ENCODE measurements at places on chromosomes 3 and 15. TPM values are rescaled to one million over a fixed set of nuclear protein-coding genes. Genes with fewer than 3 reads are reported as not detected.

- no peak for DNase-seq
- H3K4me1 ChIP-seq = no peaks in the 10 kb centered on the region
- H3K27ac ChIP-seq = no peak overlapping the region
- H3K27me3 ChIP-seq = peaks cover 3% of the 10 kb centered on the region
- no peak overlapping the region for H3K4me3 ChIP-seq
Observed at GRCh38 chr3:25558121-25558520, 106.6 kb downstream of the TOP2B start.

DNA sequence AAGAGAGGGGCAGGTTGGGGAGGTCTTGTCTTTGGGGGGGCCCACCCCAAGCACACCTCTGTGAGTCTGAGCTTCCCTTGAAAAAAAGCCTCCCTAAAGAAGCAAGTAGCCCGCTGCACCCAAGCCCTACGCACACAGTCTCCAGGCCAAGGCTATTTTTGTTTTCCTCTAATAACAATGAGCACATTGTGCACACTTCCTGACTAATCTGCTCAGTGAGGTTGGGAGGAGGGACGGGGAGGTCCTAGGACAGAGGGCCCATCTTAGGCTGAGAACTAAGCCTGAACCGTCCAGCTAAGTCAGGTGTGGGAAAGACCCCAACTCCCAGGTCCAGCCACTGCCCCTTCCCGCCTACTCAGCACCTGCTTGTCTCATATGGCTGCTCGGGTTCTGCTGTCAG, 87.2 kb downstream of the HMG20A start:
- H3K4me1 ChIP-seq = peaks cover 17% of the 10 kb centered on the region
- H3K4me3 ChIP-seq = no peak overlapping the region
- no peak for DNase-seq
- no peaks in the 10 kb centered on the region for H3K27me3 ChIP-seq

DNA sequence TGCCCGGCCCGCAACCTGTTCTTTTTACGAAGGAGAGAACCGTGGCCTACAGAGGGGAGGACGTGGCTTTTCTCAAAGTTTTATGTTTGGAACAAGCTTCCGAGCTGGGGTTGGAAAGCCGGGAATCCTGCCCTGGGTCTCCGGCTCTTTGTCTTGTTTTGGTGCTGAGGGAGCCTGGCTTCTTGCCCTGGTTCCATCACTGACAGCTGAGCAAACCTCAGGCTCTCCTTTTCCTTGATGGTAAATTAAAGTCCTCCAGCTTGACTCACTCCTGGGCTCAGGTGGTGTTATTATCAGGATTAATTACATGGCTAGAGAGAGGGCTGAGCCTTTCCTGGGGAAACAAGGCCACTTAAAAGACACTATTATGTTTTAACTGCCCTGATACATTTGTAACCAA, 289.5 kb upstream of the RGMA start:
- peaks cover 2% of the 10 kb centered on the region for H3K27me3 ChIP-seq
- H3K4me1 ChIP-seq = no peaks in the 10 kb centered on the region
- no peaks in the 10 kb centered on the region for H3K36me3 ChIP-seq
- no peak for DNase-seq

DNA sequence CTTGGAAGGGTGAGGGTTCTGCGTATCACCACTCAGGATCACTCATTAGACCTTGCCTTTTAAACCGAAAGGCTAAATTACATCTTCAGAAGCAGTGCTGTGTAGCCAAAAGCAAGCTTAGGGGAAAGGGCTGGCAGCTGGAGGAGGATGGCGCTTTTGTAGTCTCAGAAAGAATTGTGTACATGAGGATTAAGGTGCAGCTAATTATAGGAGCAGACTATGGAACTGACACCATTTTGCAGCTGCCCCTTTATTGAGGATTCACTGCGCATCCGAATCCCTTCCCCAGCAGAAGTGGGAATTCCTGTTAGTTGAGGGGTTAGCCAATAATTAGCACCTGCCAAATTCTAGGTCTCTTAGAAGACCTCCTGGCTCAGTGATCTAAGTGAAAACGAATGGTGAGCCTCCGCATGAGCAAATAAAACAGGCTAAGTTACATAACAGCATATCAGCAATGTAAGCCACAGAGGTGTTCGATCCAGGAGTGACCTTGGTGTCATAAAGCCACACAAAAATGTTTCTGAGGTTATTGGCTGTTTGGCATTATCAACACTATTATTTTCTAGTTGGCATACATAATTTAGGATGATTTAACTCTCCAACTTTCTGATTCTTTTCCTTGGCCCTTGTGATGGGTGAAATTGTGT, 42.6 kb upstream of the SEMA6D start:
- no peak overlapping the region for H3K27ac ChIP-seq
- H3K4me1 ChIP-seq = no peaks in the 10 kb centered on the region
- H3K27me3 ChIP-seq = no peaks in the 10 kb centered on the region

- peaks cover 6% of the 10 kb centered on the region for H3K4me1 ChIP-seq
- H3K27me3 ChIP-seq = peaks cover 58% of the 10 kb centered on the region
- no peaks in the 10 kb centered on the region for H3K36me3 ChIP-seq
- DNase-seq = no peak
- no peak overlapping the region for H3K4me3 ChIP-seq
- H3K27ac ChIP-seq = no peak overlapping the region
Observed at GRCh38 chr3:124883766-124884473, 3.2 kb downstream of the ITGB5 start.

The MAP6D1 gene
- 0.90 TPM for total RNA-seq

DNA sequence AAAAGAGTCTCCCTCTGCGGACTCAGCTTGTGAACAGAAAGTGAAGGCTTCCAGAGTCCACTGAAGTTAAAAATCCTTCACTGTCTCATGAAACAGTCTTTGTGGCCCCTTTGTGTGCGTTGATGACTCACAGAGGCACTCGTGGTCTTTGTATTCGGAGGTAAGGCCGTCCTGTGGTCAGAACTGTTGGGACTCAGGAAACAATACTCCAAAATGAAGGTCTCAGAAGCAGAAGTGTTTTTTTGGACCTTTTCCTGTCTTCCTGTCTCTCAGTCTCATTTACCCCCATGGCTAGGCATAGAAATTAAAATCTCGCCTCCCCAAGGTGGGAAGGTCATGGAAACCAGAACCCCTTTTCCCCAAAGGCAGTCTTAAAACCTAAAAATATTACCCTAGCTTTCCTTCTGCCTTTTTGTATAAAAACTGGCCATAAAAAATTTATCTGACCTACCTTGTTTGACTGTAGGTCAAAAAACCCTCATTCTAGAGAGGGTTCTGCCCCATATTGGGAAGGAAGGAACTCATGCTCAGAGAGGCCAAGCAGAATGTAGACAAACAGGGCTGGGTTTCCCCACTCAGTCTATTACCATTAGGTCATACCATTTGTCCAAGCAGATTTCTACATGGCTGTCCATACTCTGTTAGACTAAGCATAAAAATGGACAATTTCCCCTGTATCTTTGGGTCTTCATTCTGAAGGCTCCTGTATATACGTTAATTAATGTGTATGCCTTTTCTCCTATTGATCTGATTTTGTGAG, 19.1 kb upstream of the EPB42 start:
- peak overlapping the region; percentile 80 for H3K27ac ChIP-seq
- no peaks in the 10 kb centered on the region for H3K36me3 ChIP-seq
- peak; percentile 64 for DNase-seq
- H3K4me1 ChIP-seq = peaks cover 57% of the 10 kb centered on the region
- no peaks in the 10 kb centered on the region for H3K27me3 ChIP-seq
- peak overlapping the region; percentile 19 for H3K4me3 ChIP-seq

GRCh38 chr15:70063261-70063925, 34.3 kb downstream of the TLE3 start:
- DNase-seq = no peak
- no peak overlapping the region for H3K4me3 ChIP-seq
- no peaks in the 10 kb centered on the region for H3K4me1 ChIP-seq
- peaks cover 41% of the 10 kb centered on the region for H3K36me3 ChIP-seq
- no peak overlapping the region for H3K27ac ChIP-seq
- H3K27me3 ChIP-seq = no peaks in the 10 kb centered on the region

GRCh38 chr3:182739619-182740018, 53.7 kb upstream of the ATP11B start:
- H3K4me1 ChIP-seq = no peaks in the 10 kb centered on the region
- no peaks in the 10 kb centered on the region for H3K36me3 ChIP-seq
- H3K27ac ChIP-seq = no peak overlapping the region
- no peak overlapping the region for H3K4me3 ChIP-seq

GRCh38 chr3:64344721-64345207, 119.5 kb upstream of the PRICKLE2 start:
- no peak for DNase-seq
- no peak overlapping the region for H3K4me3 ChIP-seq
- no peak overlapping the region for H3K27ac ChIP-seq
- H3K27me3 ChIP-seq = peaks cover 7% of the 10 kb centered on the region
- H3K36me3 ChIP-seq = no peaks in the 10 kb centered on the region

DNA sequence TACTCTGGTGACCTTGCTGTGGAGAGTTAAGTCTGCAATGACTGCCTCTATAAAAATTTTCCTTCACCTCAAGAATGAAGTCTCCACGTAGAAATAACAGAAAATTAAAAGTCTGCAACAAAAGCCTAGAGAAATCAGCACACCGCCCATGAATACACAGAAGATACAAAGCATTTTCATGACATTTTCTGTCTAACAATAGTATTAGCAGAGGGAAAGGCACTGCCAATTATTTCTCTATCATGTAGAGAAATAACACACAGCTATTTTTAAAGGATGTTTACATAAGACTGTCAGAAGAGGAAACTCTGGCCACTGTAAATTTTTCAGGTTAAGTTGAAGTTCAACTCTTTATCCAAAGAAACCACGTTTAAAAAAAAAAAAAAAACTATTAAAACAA, 80.8 kb downstream of the GSK3B start:
- DNase-seq = no peak
- peaks cover 20% of the 10 kb centered on the region for H3K4me1 ChIP-seq
- no peaks in the 10 kb centered on the region for H3K27me3 ChIP-seq
- no peak overlapping the region for H3K4me3 ChIP-seq
